ENCODE measurements at places on chromosomes 4 and X.
A peak's percentile ranks its signal among the peaks of the same experiment; 100 is the strongest.

GRCh38 chrX:49171752-49172279 is at the start of gene PLP2:
PLP2 (plus strand) TSS chrX:49171898; CDS start chrX:49172001, 103 bp downstream.
- DNase-seq, result peak; percentile 66

GRCh38 chr4:10005632-10006031 is 15.7 kb downstream of the SLC2A9 start:
- no peak for DNase-seq

GRCh38 chr4:165450871-165451270 is 72.1 kb downstream of the CPE start:
- DNase-seq, result no peak

DNA sequence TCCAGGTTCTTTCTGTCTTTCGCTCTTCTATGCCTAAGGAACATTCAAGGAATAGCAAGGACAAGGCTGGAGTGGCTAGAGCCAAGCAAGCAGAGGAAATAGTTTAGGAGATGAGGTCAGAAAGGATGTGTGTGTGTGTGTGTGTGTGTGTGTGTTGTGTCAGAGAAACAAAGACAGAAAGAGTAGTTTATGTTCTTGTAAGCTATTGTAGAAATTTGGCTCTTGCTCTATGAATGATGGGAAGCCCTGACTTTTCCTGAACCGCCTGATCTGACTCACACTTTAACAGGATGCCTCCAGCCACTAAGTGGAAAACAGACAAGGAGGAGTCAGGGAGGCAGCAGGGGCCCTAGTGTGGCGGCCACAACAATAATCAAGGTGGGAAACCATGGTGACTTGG is 39.7 kb downstream of the LGI2 start:
- peak; percentile 53 for DNase-seq

GRCh38 chrX:47796433-47796906 is 40.2 kb upstream of the ZNF81 start:
- peak; percentile 58 for DNase-seq

- DNase-seq, result no peak
Measured at GRCh38 chr4:43550981-43551627, 658.6 kb downstream of the GRXCR1 start.

- no peak for DNase-seq
Measured at GRCh38 chr4:189787216-189788031, 153.2 kb upstream of the FRG1 start.

- no peak for DNase-seq
Measured at GRCh38 chr4:84915396-84915780, 51.1 kb downstream of the WDFY3 start.

DNA sequence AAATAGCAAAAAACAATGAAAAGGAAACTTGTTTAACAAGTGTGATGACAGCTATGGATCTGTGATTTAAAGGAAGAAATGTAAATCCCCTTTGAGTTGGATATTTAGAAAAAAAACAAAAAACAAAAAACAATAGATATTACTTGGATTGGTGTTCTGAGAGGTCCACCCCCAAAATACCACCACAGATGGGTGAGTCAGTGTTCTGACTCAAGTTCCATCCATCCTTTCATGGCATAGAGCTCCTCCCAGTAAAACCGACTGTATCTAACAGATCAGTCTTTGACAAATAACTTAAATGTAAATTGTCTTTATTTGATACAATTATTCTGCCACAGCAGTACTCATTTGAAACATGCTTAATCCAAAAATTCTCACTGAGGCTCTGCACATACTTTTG is 27.4 kb downstream of the TMPRSS11B start:
- DNase-seq, result peak; percentile 3

DNA sequence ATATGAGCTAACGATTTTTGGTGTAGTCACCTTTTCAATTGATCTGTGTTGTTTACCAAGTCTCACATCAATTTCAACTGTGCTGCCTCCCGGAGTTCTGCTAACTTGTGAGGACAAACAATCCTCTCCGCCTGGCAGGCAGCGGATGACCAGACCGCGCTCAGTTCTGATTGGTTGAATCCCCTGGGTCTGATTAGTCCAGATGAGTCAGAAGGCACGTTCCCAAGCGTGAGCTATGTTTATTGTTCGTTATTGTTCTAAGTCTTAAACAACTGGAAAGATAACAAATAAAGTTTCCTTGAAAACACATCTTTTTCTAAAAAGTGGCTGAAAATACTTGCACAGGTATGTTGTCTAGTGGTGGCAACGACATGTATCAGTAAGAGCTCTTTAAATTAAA is 37.9 kb upstream of the TRPC3 start:
- DNase-seq, result no peak

- no peak for DNase-seq
Measured at GRCh38 chr4:53199356-53199755, 166.5 kb downstream of the SCFD2 start.

DNA sequence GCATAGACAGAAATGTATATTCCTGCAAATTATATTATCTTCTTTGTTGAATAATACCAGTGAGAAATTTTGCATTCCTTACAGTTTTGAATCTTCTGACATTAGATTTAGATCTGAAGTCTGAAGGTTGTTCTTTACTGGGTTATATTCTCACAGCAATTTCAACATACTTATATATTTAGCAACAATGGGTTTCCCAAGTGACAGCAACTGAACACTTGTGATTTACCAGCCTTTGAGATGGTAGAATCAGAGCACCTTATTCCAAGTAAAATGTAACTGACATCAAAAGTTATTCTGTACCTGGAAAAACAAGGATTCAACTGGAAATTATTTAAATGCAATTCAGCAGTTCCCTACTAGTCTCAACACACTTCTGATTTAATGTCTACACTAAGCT is 66.0 kb downstream of the RELL1 start:
- DNase-seq, result no peak
